ENCODE measurements at places on chromosomes 13 and 19. TPM values are rescaled to one million over a fixed set of nuclear protein-coding genes. Genes with fewer than 3 reads are reported as not detected.

SELENOV gene
- not detected for total RNA-seq

MYPOP gene
- 0.79 TPM for total RNA-seq

ATXN8OS gene
- not detected for total RNA-seq

FCHO1 gene
- total RNA-seq: 0.56 TPM

PLIN5 gene
- total RNA-seq: 0.32 TPM

B3GNT8 gene
- 2.1 TPM for total RNA-seq

DCLK1 gene
- total RNA-seq: 2.2 TPM

CYP4F2 gene
- not detected for total RNA-seq

LPAR6 gene
- total RNA-seq: 13.7 TPM

ZNF878 gene
- total RNA-seq: 0.26 TPM

JUNB gene
- total RNA-seq: 33.4 TPM

TNNI3 gene
- total RNA-seq: not detected

KCNK6 gene
- total RNA-seq: 7.0 TPM

VSTM1 gene
- total RNA-seq: not detected

ERICH4 gene
- total RNA-seq: not detected

DNA sequence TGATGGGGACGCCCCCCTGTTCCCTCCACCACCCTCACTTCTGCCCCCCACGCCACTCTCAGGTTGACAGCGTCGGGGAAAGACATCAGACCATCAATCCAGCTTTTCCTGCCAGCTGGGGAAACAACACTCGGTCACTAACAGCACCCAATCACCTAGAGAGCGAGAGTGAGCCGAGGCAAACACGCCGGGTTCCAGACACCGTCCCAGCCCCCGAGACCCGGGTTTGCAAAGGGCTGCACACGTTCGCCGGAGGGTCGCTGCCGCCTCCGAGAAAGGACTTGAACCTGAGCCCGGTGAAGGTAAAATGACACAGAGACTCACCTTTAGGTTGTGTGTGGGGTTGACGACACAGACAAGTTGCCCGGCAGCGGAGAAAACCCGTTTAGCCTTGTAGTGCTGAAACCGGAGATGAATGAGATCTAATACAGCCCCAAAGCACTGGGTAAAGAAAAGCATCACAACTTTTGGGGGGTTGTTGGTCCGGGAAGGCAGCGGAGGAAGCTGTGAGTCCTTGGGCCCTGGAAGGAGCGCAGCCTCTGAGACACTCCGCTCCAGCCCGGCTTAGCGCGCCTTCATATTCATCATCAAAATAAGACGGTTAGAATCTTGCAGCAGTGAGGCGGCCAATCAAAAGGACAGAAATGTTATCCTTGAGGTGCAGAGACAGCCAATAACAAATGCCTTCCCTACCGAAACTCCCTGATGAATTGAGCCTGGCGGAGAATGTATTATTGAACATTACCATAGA is at the start of gene SIAH3:
TSS of gene SIAH3 (minus strand) at position 583 of the 751 bp plus-strand sequence. CDS start at position 459, 124 bp downstream.
- DNase-seq: no peak

DNA sequence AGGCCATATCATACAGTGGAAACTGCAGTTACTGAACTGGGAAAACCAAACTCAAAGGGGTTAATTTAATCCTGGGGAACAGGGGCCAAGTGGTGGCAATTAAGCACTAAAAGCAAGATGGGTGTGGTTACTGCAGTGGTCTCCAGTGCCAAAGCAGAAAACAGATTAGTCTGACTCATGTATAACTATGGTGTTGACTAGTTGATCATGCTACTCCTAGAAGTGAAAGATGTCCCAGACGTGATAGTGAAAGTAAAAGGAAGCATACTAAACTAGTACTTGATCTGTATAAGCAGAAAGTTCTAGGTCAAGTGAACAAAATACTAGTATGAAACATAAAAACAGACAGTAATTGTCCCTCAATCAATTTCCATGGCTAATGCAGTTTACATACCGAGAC is 360.0 kb upstream of the SLITRK5 start:
- no peak for DNase-seq

GRCh38 chr19:34308381-34309367 is 54.3 kb downstream of the GARRE1 start:
- DNase-seq: no peak

DNA sequence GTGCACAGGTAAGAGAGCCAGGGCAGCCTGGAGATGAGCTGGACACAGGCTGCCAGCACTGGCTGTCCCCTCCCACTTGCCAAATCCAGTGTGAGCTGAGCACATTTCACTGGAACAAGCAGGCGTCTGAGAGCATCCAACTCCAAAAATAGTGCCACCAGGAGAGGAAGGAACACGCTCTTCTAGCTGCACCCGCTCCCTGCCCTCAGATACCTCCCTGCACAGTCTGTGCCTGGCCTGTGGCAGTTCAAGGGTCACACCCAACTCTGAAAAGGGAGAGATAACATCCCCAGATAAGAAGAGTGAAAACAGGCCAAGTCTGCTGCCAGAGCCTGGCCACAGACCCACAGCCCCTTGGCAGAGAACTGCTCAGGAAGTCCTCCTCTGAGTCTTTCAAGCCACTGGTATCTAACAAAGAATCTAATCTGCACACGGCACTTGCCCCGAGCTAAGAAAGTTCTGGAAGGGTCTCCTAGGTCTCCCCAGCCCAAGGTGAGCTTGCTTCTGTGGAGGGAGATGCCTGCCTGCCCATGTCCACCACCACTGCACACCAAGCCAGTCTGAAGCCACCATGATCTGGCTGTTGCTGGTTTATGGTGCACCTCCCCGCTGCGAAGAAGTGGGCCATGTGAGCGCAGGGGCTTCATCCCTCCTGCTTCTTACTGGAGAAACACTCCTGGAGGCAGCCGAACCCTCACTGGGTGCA is 14.7 kb downstream of the ELL start:
- no peak for DNase-seq

DNA sequence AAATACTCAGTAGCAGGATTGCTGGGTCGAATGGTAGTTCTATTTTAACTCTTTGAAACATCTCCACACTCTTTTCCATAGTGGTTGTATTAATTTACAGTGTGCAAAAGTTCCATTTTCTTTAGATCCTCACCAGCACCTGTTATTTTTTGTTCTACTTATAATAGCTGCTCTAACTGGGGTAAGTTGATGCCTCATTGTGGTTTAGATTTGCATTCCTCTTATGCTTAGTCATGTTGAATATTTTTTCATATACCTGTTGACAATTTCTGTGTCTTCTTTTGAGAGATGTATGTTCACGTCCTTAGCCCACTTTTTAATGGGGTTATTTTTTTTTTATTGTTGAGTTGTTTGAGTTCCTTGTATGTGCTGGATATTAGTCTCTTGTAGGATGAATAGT is 144.6 kb downstream of the NBEA start:
- no peak for DNase-seq

- no peak for DNase-seq
Observed at GRCh38 chr13:88979465-88980175, 1308.4 kb downstream of the SLITRK5 start.

DNA sequence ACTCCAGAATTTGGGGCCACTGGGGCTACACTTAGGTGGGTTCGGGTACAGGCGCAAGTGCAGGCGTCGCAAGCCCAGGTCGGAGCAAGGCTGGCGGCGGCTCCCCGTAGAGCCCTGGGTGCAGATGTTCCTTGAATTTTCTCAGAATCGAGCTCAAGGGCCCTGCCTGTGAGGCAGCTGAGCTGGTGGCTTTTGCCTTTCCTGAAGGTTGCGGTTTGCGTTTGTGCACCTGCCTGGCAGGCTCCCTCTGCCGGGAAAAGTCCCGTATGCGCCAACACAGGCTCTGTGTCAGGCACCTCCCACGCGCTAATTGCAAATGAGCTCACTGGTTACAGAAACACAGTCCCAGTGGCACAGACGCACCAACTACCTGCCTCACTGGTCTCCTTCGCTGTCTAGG is 5.9 kb downstream of the DOHH start:
- DNase-seq: no peak

DNA sequence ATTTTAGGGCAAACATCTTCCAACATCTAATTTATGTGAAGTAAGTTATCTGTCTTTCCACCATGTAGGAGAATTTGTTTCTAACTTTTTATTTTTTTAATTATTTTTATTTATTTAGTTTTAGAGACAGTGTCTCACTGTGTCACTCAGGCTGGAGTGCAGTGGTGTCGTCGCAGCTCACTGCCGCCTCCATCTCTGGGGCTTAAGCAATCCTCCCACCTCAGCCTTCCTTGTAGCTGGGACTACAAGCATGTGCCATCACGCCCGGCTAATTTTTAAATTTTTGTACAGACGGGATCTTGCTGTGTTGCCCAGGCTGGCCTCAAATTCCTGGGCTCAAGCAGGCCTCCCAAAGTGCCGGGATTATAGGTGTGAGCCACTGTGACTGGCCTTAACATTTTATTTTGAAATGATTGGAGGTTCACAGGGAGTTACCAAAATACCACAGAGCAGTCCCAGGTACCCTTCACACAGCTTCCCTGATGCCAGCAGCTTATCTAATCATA is 58.8 kb downstream of the CELF5 start:
- no peak for DNase-seq

DNA sequence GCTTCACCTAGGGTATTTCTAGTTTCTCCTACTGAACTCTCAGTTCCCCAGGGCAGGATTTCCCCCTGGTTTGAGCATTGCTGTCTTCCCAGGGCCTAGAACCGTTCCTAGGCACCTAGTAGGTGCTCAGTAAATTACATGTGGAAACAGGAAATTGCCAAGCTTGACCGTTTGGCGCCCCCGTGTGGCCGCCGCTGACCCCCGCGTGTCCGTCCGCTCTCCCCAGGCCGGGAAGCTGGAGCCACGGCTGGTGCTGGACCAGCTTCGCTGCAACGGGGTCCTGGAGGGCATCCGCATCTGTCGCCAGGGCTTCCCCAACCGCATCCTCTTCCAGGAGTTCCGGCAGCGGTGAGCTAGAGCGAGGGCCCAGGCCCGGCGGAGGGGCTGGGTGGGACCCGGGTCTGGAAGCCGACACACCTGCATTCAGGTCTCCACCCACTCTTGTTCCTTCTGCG is 55.5 kb downstream of the MYH14 start:
- no peak for DNase-seq

GRCh38 chr19:35641515-35642151 is at the start of gene ETV2:
Gene ETV2, plus strand, starts transcription at chr19:35641745. Its CDS starts 716 bp downstream, at chr19:35642461.
- DNase-seq: no peak

DNA sequence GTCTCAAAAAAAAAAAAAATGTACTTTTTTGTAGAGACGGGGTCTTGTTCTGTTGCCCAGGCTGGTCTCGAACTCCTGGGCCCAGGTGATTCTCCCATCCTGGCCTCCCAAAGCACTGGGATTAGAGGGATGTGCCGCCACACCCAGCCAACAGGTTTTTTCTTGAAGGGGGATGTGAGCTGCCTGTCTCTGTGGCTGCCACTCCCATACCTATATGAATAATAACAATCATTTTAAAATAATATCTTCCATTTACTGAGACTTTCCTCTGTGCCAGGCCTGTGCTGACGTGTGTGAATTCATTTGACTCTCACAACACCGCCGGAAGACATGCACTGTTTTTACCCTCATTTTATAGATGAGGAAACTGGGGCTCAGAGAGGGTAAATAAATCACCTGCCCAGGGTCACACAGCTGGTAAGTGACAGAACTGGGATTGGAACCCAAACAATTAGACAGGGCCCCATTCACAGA is 7.2 kb upstream of the BCL3 start:
- DNase-seq: no peak

GRCh38 chr13:74329962-74330361 is 195.8 kb upstream of the KLF12 start:
- no peak for DNase-seq

GRCh38 chr13:101576977-101577376 is 124.5 kb downstream of the ITGBL1 start:
- DNase-seq: no peak

- no peak for DNase-seq
Observed at GRCh38 chr13:109955598-109955997, 169.2 kb upstream of the IRS2 start.

DNA sequence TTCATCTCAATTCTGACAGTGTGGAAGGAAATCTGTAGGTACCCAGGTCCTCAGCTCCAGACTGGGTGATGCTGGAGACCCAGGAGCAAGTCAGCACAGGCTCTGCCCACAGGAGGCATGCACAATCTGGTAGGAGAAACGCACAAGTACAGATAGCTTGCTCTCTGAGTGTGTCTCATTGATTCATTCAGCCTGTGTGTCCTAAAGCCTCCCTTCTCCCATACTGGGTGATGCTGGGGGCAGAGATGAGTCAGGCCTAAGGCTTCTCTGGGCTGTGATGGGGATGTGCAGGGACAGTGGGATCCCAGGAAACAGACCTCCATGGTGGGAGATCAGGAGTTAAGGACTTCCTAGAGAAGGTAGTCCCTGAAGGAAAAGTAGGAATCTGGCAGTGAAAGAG is 6.8 kb downstream of the ZNF526 start:
- no peak for DNase-seq

GRCh38 chr19:7916103-7916954 is 1.7 kb downstream of the TGFBR3L start:
- DNase-seq: no peak

DNA sequence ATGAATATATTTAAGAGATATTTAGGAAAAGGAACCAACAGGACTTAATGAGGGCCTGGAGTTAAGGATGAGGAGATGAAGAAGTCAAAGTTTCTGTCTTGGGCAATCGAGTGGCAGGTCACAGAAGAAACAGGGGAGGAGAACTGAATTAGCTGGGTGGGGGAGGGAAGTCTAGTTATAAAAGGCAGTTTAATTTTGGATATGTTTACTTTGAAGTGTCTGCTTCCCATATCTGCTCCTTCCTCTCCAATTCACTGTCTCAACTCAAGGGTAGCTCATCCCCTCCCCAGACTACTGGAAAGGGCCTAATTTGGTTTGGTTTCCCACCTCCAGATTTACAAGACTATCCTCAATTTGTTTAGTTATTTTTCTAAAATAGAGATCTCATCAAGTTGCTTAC is 195.9 kb downstream of the VWA8 start:
- no peak for DNase-seq

DNA sequence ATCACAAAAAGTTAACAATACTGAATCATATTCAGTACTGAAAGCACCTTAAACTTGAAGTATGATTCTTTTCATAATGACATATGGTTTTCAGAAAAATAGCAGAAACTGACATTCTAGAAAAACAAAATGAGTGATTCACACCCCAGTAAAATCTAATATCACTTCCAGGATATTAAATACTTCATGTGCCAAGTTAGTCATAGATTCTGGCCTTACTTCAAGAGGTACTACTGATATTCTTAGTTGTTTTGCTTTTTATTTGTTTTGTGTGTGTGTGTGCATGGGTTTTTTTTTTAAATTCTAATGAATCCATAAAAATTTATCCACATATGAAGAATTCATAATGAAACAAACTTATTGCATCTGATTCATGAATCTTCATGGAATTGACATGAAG is 207.9 kb upstream of the UFM1 start:
- DNase-seq: no peak
